ENCODE measurements at places on chromosomes 6 and 20.

DNA sequence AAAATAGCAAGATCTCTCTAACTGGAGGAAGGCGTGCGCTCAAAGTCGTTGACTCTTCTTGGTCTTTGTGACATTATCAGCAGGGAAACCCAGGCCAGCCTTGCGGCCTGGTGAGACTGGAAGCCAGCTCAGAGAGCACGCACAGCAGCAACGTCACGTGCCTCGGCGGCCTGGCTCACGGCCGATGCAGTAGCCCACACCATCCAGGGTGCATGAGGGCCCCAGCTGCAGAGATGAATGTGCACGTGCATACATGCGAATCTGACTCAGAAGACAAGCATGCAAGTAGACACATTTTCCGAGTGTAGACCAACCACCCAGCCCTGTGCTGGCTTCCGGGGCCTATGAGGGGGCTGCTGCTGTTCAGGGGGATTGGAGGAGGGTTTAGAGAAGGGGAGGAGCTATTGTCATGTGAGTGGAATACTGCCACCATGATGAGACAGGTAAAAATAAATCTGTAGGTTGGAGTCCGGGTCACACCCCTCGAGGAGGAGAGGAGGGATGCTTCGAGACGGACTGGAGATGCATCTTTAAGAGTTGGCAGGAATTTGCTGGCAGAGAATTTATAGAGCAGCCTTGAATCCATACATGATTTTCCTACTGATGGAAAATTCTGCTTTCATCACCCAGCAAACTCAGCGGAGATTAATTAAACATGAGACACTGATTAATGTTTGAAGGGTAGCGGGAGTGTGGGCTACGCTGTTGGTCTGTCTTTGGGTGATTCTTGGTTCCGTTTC, 388.2 kb downstream of the CDH4 start:
- DNase-seq, result no peak

DNA sequence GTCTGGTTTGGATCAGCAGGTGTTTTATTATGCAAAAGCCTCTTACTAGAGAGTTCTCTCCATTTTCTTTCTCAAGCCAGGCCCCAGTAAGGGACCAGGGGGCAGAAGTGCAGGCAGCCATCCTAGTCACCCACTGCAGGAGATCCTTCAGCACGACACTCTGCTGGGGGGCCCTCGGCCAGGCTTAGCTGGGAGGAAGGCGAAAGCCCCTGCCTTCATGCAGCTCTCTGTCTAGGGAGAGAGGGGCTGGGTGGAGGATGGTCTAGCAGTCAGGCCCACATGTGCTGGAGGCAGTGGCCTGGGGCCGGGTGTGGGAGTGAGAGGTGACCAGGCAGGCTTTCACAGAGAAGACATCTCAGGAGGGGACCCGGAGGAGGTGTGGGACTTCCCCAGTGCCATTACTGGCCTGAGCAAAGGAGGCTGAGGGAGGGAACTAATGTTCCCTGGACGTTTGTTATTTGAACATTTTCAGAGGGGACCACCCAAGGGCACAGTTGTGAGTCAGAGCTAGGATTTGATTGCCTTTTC, 33.5 kb upstream of the VSTM2L start:
- no peak for DNase-seq

- no peak for DNase-seq
These were observed 1395.2 kb downstream of the EPHA7 start for GRCh38 chr6:92024110-92024509.

DNA sequence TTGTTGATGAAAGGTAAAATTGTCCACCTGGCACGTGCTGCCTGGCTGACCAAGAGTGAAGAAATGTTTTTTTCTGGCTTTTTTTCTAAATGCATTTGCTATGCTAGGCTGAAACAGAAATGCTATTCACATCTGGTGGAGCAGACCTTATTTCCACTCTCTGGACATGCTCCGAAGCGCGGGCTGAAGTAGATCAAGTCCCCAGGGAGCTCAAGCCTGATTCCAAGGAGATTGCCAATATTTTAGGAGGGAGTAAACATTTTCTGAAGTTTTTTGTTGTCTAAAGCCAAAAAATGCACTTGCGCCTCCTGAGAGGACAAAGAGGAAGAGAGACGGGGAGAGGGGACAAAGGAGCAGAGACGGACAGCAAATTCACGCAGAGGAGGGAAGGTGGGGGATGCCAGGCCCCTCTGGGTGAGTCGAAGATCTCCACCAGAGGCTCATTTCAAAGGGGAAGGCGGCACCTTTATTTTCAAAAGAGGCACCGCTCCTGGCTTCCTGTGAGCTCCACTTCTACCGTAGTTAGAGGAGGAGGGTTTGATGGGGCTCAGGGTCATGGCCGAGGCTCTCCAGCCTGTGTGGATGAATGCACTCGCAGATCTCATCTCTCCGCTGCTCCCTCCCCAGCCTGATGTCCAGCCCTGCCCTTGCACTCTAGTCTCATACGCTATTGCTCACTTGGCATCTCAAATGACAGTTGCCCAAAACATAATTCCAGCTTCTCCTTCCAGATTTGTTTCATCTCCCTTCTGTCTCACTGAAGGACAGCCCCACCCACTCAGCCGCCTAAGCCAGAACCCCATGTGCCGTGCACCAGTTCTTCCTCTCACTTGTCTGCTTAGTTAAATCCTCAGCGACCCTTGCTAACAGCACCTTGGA, 23.1 kb upstream of the SMOC2 start:
- no peak for DNase-seq

- DNase-seq, result no peak
These were observed 72.7 kb downstream of the FOXO3 start for GRCh38 chr6:108633436-108633835.

DNA sequence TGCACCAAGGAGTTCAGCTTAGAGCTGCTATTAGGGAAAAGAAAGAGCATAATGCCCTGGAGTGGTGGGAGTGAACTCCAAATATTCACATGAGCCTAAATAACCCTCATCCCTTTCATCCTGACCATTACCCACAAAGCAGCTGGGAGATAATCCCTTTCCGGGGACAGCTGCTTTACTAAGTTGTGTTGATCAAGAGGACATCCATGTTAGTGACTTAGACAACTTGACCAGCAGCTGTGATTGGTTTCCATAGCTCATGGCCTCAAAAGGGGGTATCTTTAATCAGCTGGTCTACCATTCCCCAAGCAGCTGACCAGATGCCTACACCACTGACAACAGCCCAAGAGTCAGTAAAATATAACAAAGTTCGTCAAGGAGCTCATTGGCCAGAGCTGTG, 75.8 kb upstream of the LY86 start:
- DNase-seq, result no peak

DNA sequence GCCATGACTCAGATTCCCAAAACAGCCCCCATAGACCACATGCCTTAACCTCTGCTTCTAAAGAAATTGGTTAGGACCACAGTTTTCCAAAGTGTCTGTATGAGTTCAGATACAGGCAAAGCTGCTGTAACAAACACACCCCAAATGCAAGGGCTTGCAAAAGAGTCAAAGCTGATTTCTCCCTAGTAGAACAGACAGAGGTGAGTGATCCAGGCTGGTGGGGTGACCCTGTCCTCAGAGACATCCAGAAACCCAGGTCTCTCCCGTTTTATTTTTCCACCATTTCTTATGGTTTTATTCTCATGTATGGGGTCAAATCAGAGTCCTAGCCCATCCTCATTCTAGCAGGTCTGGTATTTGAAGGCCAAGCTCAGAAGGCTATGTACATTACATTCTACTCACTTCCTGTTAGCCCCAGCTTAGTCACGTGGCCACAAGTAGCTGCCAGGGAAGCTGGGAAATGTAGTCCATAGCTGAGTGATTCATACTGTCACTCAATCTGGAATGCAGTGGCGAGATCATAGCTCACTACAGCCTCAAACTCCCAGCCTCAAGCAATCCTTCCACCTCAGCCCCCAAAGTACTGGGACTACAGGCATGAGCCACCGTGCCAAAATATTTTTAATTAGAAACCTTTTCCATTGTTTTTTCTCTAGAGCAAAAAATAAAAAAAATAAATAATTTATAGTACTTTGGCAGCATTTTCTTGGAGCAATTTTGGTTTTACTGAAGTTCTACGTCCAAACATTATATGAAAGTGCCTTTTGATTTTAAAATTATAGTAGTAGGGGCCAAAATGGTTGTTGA, 175.2 kb downstream of the ZMYND8 start:
- DNase-seq, result no peak

GRCh38 chr20:2303673-2304072, 7.9 kb downstream of the TGM3 start:
- no peak for DNase-seq

DNA sequence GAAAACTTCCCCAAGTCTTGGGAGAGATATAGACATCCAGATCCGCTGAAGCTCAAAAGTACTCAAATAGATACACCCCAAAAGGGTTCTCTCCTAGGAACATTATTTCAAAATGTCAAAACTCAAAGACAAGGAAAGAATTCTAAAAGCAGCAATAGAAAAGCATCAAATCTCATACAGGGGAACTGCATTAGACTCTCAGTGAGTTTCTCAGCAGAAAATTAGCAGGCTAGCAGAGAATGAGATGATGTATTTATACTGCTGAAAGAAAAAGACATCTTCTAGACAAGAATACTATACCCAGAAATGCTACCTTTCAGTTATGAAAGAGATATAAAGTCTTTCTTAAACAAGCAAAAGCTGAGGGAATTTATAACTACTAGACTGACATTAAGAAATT, 75.5 kb upstream of the RIMS1 start:
- DNase-seq, result no peak

- no peak for DNase-seq
These were observed 123.0 kb upstream of the FAM184A start for GRCh38 chr6:119201480-119201879.

DNA sequence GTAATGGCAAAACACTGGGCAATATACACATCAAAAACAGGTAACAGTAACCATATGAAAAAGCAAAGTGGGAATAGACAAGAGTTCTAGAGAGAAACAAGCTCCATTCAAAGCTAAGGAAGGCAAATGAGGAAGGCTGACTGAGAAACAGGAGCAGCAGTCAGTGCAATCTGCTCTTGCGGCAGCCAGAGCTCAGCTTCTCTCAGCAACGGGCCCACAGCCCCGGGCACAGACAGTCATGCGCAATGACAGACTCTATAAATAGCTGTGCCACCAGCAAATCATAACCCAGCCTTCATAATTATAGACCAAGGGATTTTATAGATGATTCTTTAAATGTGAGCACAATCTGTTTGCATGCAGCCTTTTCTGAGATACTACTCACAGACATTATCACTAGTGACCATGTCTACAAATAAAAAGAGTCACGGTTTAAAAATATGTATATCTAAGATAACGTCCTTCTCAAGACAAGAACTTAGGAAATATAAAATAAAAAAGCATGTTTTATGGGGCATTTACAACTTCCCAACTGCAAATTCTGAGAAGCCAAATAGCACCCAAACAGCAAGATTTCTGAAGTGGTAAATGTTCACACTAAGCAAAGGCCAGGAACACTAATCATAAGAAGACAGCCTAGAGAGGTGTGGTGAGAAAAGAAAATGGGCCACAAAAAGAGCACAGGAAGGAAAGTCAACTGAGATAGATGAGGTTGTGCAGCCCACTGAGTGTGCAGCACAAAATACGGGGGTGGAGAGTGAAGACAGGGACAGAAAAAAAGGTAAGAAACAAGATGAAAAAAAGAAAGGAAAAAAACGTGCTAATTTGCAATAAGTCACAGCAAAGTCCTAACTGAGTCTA, 39.9 kb upstream of the BEND6 start:
- DNase-seq, result no peak

GRCh38 chr20:49483696-49484123, 1.2 kb upstream of the KCNB1 start:
- DNase-seq, result no peak

- DNase-seq, result no peak
These were observed 104.2 kb downstream of the CDYL start for GRCh38 chr6:4880363-4880762.

DNA sequence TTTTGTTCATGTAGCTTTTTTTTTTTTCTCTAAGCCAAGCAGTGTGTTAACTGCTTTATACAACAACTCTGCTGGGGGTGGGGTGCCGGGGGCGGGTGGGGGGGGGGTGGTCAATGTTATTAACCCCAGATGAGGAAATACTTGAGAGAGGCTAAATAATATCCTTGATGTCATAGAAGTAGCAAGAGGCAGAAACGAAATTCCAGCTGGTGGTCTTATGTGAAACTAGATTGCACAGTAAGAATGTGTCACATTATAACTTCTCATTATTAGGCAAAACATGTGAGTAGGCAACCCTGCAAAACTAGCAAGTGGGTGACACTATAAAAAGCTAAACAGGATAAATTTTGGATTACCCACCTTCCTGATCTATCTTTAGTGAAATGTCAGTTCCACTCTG, 12.8 kb downstream of the MYLK4 start:
- no peak for DNase-seq

DNA sequence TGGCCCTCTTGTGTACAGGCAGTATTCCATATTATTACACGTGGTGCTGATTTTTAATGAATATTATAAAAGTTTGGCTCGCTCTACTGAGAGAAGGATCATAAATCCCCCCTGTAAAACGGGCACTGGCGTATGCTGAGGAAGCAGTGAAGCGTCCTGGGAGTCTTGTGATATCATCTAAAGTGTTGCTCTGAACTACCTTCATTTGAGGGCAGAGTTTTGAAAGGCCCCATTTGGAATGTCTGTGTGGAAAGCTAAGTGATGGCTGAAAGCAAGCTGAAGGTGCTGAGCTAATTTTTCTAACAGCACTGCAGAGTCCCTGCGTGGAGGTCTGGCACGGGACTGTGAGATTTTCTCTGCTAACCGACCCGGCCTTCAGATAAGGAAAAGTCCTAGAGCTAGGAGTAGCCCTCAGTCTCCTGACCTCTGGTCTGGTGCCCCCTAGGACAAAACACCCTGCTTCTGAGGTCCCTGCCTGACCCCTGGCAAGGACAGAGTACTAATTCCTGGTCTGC, 1.3 kb upstream of the BACH2 start:
- DNase-seq, result no peak

DNA sequence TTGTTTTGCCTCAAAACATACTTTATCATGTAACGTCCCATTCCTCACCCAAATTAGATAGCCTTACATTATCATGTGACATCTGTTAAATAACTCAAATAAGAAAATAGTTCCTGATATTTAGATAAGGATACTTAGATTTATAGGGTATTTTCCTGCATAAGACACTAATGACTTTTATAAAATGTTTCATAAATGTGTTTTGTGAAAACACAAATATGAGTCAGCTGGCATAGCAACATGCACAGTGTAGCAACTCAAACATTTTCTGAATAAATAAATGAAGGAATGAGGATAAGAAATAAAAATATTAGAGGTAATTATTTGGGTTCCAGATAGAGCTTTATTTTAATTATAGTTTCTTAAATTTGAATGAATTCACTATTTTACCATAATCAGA, 460.4 kb upstream of the PLCB4 start:
- DNase-seq, result no peak

DNA sequence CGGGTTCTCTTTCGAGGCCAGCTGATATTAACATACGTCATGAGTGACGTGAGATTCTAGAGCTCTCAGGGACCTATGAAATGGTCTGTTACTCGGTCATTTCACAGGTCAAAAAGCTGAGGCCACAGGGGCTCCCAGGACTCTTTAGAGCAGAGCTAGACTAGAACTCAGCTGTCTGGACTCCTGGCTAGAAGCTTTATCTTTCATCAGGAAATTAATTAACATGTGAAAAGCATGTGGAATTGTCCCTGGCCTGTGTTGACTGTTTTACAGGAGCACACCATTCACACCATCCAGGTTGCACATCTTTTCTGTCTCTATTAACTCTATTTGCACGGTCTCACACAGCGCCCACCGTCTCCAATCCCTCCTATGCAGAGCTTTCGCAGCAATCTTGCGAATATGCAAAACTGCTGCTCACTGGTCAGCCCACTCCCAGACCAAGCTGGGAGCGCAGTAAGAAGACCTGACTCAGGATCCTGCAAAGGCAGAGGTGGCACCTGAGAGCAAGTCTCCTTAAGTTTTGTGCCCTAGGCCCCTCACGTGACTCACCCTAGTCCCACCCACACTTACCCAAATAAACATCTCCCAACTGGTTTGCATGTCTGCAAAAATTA, 522.5 kb downstream of the CD83 start:
- DNase-seq, result no peak

- no peak for DNase-seq
These were observed 69.9 kb upstream of the STMND1 start for GRCh38 chr6:17031961-17032360.

Measured in activated CD8-positive, alpha-beta memory T cell treated with anti-CD3 and anti-CD28 coated beads for 1 hour (primary cell).